Activated naive CD4-positive, alpha-beta T cell treated with anti-CD3 and anti-CD28 coated beads, Interleukin-2, amount 10 ng/mL, durations not matched to agents 7 days and 5 days (primary cell): ENCODE measurements at places on chromosomes 5 and 9.

GRCh38 chr5:178625679-178626483, 969 bp downstream of the CLK4 start:
- no peak for DNase-seq

GRCh38 chr9:36123515-36123914, 13.0 kb upstream of the GLIPR2 start:
- DNase-seq = no peak

DNA sequence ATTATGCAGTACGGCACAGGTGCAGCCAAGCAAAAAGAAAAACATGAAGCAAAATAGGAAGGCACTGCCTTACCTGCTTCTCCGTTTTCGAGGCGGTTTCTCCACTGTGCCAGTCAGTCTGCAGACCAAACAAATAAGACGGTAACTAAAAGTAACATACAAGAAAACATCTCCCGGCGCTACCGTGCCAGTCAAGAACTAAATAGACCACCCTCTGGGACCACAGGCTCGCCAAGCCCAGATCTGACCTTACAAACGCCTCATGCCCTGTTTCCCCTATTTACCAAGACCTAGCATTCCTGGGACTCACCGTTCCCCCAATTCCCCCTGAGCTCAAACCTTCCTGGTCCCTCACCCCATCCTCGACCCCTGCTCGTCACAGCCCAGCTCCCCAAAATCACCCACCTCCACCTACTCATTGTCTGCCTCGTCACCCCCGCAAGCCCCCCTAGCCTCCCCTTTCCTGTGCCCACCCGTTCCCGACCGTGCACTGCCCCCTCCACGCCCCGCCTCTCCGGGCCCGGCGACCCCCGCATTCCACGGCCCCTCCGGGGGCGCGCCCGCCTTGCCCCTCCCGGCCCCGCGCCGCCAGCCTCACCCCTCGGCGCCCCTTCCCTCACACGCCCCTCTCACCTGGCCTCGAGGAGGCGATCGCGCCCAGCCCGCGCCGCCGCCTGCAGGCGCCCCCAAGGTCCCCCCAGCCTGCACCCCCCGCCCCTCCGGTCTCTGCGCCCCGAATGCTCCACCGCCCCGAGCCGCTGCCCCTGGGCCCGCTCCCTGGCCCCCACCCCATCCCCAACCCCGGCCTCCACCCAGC, 560 bp downstream of the SCAI start:
- DNase-seq = peak; percentile 38

- DNase-seq = no peak
These were observed 11.8 kb upstream of the IFNW1 start for GRCh38 chr9:21153336-21154017.

GRCh38 chr9:18485714-18486113, 11.8 kb downstream of the ADAMTSL1 start:
- DNase-seq = no peak

- DNase-seq = no peak
These were observed 93.6 kb downstream of the SH3TC2 start for GRCh38 chr5:148969291-148969690.

- DNase-seq = no peak
These were observed 63.6 kb downstream of the PIP5K1B start for GRCh38 chr9:68768619-68769018.

DNA sequence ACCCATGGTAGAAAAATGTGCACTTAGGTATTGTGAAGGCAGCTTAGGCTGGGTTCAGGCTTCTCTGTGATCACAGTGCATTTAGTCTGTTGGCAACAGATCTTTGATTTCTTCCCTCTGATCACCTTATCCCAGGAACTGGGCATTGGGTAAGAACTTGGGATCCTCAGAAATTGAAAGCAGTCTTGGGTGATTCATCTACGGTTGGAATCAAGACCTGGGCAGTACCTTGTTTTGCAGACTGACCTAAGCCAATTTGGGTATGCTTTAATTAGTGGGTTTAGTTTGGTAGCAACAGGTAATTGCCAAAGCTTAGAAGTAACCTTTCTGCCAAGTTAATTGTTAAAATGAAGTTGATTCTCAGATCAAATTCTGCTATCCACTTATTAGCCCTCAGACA, 17.8 kb downstream of the ENTREP1 start:
- DNase-seq = no peak

GRCh38 chr5:21574438-21574837, 1278.7 kb downstream of the CDH12 start:
- no peak for DNase-seq

DNA sequence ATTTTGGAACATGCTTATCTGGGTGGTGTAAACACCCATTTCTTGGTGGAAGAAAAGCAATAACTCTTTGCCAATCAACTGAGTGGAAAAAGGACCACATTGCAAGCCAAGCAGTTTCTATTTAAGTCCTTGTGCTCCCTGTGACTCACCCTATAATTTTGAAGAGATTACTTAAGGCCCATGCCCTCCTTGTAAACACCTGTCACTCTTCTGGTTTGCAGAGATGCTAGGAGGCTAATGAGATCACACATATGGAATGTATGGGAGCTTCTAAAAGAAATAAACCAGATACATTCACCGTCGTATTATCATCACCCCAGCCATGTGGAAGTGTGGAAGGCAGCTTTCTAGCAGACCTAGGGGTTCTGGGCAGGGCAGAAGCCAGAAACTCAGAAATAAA, 337.1 kb downstream of the GADD45G start:
- no peak for DNase-seq

GRCh38 chr5:1523793-1524480, at the start of gene LPCAT1:
Gene LPCAT1, minus strand, starts transcription at chr5:1523960. Its CDS starts 116 bp downstream, at chr5:1523844.
- peak; percentile 77 for DNase-seq

DNA sequence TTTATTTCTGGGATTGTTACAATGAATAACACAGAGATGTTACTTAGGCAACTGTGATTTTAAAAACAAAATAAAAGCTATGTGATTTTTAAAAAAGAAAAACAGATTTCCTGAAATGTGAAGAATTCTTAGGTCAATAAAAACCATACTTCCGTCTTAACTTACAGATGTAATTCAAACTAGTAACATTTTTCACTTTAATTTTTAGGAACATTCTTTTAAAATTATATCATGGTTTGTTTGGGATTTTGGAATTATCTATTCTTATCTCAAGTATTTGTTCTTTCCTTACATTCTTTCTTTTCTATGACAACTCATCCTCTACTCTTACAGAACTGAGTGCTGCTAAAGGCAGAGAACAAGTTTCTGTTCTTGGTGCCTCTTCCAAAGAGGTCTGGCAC, 159.5 kb downstream of the RAPGEF6 start:
- no peak for DNase-seq

DNA sequence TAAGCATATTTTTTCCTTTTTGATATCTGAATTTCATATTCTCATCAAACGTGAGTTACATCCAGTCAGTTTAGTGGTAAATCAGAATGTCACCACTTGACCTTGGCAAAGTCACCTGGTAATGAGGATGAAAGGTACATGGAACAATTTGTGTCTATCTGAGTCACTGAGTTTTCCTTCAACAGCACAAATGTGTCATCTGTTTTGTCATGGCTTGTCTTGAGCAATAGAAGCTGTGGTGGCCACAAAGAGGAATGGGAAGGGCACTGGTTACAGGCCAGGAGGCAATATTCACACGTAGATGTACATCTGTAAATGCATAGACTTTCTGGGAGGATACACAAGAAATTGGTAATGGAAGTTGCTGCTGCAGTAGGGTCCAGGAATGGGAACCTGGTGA, 8.4 kb upstream of the ZNF474 start:
- DNase-seq = no peak
